Amniotic stem cell (primary cell): ENCODE measurements at places on chromosomes 1 and 21.
A peak's percentile ranks its signal among the peaks of the same experiment; 100 is the strongest.

GRCh38 chr1:192270398-192270797, 46.4 kb upstream of the RGS21 start:
- no peak for DNase-seq

GRCh38 chr1:9600861-9601834, 12.4 kb downstream of the TMEM201 start:
- DNase-seq: no peak

GRCh38 chr1:223678841-223679240, 13.3 kb upstream of the CAPN8 start:
- DNase-seq: no peak

DNA sequence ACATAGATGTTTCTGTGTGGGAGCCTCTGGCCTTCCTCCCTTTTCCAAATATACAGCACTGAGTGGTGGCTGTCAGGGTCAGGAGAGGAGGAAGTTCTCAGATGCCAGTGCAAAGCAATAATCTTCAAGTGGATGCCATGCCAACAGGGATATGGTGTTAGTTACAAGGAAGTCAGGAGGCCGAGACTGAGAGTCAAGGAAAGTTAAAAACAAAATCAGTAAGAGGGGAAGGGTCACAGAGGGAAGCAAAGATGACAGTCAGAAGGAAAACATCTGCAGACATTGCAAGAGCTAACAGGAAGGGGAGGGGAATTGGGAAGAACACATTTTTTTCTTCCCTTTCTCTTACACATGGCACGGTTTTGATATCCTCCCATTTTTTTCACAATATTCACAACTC, 691.4 kb downstream of the ADGRL2 start:
- DNase-seq: no peak

GRCh38 chr1:73980324-73981040, 217.5 kb downstream of the LRRIQ3 start:
- no peak for DNase-seq

DNA sequence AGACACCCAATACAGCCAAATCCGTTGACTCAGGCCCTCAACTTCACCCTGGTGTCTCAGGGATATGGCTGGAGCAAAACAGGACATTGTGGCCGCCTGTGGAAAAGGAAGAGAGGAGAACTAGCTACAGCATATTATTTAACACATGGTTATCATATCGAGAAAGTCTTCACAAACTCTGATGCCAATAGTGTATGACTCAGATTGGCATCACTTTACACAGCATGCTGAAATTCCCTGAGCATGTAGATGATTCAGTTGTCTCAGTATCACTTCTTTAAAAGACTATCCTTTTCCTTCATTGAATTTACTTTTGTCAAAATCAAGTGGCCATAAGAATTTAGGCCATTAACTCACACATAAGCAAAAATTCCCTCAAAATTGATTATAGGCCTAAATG, 20.1 kb downstream of the HSD3B2 start:
- DNase-seq: no peak

GRCh38 chr1:23594927-23595353, 35.6 kb upstream of the ID3 start:
- DNase-seq: no peak

DNA sequence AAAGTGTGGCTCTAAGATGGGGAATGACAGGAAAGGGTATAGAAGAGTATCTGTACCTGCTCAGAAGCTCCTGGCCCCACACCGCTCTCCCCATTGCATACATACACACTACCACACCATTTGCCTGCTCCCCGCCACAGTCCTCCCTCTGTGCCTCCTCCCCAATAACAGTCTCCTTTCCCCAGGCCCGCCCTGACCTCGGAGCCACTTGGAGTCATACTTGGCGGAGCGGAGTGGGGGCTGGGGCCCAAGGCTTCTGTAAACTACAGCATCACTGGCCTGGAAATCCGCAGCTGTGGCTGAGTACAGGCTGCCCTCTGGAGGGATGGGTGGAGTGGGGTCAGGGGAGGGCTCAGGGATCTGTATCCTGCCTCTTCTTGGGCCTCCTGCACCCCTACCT, 8.6 kb downstream of the SEMA6C start:
- no peak for DNase-seq

DNA sequence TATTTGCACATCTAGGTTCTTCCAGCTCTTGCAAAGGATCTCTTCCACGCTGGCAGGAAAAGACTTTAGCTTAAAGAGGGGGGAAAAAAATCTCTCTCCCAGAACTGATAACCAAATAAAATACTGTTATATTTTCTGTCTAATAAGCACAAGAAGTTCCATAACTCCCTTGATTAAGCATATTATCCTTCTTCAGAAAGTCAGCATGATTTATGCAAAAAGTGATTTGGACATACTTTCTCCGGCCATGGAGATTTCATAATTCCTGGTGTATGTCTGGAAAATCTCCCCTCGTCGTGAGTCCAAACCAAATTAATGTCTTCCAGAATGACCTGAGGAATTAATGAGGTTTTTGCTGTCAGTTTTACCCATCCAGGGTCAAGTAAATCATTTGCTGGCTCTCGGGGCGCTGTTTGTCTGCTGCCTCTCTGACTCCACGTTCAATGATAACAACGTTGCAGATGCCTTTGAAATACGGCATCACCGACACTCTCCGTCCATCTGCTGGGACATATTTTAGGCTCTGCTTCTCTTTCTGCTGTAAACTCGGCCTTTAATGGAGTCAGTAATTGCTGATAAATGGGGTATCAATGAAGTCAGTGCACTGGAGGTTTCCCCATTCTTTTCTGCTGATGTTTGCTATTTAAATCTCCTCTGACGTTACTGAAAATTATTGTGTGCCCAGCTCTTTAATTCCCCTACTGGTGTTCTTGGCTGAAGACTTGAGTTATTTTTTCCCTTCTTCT, 112.9 kb downstream of the HLX start:
- DNase-seq: no peak

- DNase-seq: no peak
Measured at GRCh38 chr1:186530109-186530508, 69.2 kb upstream of the PDC start.

GRCh38 chr1:35191429-35192055, 1.4 kb downstream of the SFPQ start:
- no peak for DNase-seq

DNA sequence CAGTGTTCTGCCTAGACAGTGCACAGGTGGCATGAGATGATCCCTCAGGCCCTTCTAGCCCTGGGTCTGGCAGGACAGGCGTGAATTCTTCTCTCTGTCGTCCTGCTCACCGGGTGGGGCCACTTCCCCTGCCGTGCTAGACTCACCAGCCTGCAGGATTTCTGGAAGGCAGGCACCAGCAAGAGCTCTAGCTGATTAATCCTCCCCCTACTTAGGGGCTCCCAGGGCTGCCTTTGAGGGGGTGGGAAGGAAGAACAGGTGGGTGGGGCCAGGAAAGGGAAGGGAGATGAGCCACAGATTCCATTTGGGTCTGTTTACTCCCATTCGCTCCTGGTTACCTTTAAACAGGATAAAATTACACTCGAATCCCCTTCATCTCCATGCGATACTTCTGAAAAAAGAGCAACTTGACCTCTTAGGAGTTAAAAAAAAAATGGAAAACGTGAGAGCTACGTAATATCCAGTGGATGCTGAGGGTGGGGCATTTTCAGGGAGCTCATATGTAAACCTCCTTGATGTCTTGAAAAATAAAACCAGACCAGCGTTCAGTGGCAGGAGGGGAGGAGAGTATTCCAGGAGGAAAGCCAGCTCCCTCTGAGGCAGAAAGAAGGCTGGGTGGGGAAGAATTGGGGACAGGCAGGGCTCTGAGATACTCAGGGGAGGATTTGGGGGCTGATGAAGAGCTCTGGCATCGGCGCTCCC, 665.5 kb downstream of the PTPRU start:
- no peak for DNase-seq

- peak; percentile 79 for DNase-seq
Measured at GRCh38 chr1:203673550-203674411, 47.1 kb downstream of the ATP2B4 start.

- DNase-seq: no peak
Measured at GRCh38 chr1:193355626-193356025, 169.2 kb upstream of the B3GALT2 start.

GRCh38 chr1:9590945-9591668, 2.4 kb downstream of the TMEM201 start:
- DNase-seq: no peak

DNA sequence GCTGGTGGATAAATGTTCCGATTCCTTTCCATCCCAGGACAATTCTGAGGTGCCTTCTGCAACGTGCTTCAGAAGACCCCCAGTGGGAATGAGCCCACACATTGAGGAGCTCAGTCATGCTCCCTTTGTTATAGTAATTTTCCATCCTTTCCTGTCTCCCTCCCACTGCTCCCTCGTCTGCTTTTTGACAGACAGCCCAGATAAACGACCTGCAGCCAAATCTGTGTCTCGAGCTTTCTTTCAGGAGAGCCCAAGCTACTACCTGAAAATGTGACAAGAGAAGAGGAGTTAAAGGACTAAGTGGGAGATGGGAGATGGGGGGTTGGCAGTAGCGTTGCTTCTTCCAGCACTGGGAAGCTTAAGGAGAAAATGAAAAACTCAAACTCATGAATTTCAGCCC, 65.9 kb upstream of the LRRN2 start:
- DNase-seq: no peak

GRCh38 chr1:200433586-200433985, 23.8 kb upstream of the ZNF281 start:
- DNase-seq: no peak

- no peak for DNase-seq
Measured at GRCh38 chr1:47324682-47325081, 8.9 kb upstream of the CMPK1 start.

GRCh38 chr21:40972151-40972550, 125.2 kb upstream of the DSCAM start:
- DNase-seq: no peak
